ENCODE measurements at places on chromosomes 5 and 9. TPM values are rescaled to one million over a fixed set of nuclear protein-coding genes. Genes with fewer than 3 reads are reported as not detected.

GRCh38 chr5:103648086-103648485 is 85.5 kb upstream of the NUDT12 start:
- no peak for DNase-seq

- DNase-seq, result no peak
These were observed 42.4 kb upstream of the LARP1 start for GRCh38 chr5:154712518-154713437.

GRCh38 chr5:150510460-150511263 is 2.7 kb downstream of the NDST1 start:
- no peak for DNase-seq

DNA sequence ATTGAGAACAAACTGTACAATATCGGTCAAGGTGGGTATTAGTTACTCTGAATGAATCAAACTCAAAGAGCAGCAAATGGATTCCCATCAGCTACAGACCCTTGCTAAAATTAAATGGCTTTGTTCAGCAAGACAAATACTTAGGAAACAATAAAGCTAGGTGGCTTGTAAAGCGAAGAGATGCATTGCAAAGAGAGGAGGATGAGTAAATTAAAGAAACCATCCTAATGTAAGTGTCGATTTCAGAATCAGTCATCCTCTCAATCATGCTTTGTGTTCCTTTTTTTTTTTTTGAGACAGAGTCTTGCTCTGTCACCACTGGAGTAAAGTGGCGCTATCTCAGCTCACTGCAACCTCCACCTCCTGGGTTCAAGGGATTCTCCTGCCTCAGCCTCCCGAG is 359.2 kb upstream of the ZNF462 start:
- DNase-seq, result no peak

DNA sequence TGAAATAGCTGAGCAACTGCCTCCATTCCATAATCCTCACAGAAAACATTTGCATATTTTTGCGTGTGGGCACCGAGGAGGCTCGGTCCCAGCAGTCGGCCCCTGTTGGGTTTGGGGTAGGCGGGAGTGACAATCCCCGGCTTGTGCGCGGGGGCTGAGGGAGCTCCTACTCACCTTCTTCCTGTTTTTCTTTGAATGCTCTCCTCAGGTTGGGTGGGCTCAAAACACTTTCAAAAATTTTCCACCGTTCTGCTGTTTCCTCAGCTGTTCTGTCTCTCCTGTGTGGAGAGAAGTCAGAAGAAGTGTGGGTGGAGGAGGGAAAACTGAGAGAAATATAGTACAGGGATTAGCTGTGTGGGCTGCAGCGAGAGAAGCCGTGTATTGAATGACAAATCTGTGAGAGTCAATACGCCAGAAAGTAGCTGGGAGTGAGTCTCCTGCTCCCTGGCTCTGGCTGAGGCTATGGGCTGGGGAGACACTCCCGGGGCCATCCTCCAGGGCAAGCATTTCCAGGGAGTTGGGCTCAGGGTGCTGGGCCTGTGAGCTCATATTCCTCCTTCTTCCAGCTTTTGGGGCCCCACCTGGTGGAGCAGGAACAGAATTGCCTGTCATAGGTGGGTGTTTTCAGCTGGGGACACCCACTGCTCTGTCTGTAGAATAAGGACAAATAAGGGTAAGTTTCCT is 84.7 kb downstream of the CMYA5 start:
- no peak for DNase-seq

PCDHGB4 gene
- 5.0 TPM for polyA plus RNA-seq

- no peak for DNase-seq
These were observed 28.2 kb downstream of the ARL15 start for GRCh38 chr5:54281960-54282692.

DNA sequence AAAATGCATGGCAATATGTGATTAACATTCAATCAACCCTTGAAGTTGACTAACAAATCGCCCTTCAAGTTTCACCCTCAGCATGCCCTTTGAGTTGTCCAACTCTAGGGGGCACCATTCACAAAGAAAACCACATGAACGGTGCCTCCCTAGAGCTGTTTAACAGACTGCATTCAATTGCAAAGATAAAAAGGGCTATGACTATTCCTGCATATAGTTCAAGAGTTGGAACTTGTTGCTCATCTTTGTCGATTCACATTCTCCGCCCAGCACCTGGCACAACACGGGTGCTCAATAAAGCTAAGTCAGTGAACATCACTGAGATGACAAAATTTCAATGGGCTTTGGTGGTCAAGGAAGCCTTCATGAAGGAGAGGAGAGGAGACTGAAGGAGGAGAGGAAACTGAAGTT is 69.6 kb upstream of the SLC30A5 start:
- no peak for DNase-seq

- no peak for DNase-seq
These were observed 835.6 kb upstream of the GRAMD2B start for GRCh38 chr5:125587631-125588030.

DNA sequence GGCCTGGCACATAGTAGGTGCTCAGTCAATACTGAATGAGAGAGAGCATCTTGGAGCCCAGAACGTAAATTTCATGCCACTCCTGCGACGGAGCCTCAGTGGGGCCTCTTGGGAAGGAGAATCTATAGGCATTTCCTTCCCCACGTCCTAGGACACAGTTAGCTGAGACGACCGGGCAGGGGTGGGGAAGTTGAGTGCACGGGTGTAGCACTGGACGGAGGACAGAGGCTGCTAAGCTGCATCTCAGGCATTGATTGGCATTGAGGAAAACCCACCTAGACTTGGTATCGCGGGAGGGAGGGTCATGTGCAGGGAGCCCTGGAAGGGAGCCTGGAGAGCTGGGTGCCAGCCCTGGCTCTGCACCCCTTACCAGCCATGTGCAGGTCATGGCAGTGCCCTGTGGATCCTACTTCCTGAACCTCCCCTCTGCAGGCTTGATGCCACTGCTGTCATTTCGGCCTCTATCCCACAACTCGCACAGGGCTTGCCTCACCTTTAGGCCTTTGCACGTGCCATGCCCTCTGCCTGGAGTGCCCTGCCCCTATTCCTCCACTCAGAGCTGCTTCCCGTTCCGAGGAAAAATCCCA is 25.6 kb downstream of the NEK6 start:
- DNase-seq, result no peak

DNA sequence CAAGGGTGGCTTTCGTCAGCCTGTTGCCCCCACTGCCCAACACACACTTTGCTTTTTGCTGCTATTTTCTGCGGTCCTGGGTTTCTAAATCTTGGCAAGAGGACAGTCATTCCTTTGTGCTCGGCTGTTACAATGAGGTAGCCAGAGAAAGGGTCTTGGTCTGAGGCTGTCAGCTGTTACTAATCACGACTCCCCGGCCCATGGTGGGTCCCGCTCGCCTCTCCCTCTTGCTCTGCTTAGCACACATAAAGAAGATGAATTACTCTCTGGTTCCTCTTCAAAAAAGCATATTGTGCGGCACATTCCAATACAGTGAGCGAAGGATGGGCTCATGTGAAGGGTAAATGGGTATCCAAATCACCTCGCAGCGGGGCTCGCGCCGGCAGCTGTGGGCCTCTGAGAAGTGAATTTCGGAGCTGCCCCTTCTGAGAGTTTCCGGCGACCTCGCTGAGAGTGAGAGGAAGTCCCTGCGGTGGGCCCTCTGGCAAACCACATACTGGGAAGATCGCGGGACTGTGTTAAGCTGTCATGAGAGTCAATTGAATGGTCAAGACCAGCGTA is 56.0 kb downstream of the SLC1A3 start:
- DNase-seq, result no peak

DNA sequence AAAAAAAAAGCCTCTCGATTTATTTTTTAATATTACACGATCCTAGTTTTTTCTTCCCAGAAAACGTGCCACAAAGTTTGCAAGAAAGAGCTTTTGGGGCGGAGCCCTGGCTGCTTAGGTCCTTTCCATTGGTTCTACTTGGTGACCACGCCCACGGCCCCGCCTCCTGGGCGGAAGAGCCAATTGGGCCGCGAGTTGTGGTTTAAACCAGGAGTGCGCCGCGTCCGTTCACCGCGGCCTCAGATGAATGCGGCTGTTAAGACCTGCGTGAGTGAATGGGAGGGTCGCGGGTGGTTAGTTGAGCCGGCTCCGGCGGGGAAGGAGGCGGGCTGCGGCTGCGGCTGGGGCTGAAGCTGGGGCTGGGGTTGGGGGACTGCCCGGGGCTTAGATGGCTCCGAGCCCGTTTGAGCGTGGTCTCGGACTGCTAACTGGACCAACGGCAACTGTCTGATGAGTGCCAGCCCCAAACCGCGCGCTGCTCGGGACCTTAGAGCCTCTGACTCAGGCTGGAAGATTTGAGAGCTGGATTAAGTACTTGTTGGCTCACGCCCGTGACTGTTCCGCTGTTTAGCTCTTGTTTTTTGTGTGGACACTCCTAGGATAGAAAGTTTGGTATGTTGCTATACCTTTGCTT is at the start of gene PTTG1:
Gene PTTG1, plus strand, starts transcription at position 231 of the 634 bp plus-strand sequence. CDS start 458 bp downstream, outside the sequence.
- peak; percentile 92 for DNase-seq

DNA sequence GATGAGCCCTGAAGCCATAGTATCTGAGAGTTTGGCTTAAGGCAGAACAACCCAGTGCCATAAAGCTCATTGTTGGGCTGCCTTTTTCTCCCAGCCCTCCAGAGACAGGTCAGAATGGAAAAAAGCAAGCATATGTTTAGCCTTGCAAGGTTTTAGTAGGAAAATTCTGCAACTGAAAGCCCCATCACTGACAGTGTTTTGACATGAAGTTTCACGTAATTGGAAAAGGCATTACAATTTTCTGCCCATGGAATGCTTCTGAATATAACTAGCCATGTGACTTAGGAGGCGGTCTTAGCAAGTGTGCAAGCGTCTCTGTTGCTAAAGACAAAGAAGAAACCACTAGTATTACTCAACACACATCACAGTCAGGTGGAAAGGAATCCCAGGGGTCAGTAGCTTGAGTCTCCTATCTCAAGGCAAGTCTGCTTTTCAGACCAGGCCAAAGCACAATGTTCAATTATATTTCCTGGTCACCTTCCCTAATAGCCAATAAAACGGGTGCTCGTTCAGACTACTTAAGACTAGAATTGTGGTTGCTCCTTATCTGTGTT is 117.6 kb downstream of the CARTPT start:
- no peak for DNase-seq

HMMR gene
- polyA plus RNA-seq, result 18.1 TPM

SLC22A4 gene
- 3.1 TPM for polyA plus RNA-seq

GRCh38 chr5:43362725-43363435 is 49.3 kb downstream of the CCL28 start:
- no peak for DNase-seq

GRCh38 chr9:114718801-114719221 is 36.8 kb upstream of the TEX48 start:
- DNase-seq, result no peak

- DNase-seq, result no peak
These were observed 279.4 kb upstream of the GRIA1 start for GRCh38 chr5:153211076-153211475.

TAF1L gene
- 0.03 TPM for polyA plus RNA-seq

GRCh38 chr9:119802133-119802532 is 432.9 kb upstream of the BRINP1 start:
- DNase-seq, result no peak

SHC3 gene
- polyA plus RNA-seq, result 2.6 TPM

DNA sequence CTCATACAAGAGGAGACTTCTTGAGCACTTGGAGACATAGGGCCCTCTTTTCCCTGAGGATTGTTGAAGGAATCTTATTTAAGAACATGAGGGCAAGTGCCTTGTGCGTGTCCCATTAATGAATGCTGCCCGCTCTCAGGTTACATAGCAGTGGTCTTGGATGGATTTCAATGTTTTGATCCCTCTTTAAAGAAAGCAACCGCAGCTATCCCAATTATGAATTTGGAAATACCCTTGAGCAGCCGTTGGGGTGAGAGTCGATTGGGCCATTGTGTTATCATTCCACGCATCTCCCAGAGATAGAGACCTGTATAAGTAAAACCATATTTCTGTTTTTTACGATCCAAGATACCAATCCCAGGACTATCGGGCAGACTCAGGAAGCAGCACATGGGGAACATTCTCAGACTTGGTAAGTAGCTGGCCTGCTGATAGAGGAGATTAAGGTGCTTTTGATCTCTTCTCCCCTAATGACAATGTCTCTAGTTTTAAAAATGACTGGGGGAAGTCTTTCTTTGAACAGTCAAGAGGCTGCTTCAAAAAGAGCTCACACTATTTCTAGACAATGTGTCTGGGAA is 145.3 kb downstream of the MACROH2A1 start:
- DNase-seq, result no peak

CHSY3 gene
- 8.7 TPM for polyA plus RNA-seq

DNA sequence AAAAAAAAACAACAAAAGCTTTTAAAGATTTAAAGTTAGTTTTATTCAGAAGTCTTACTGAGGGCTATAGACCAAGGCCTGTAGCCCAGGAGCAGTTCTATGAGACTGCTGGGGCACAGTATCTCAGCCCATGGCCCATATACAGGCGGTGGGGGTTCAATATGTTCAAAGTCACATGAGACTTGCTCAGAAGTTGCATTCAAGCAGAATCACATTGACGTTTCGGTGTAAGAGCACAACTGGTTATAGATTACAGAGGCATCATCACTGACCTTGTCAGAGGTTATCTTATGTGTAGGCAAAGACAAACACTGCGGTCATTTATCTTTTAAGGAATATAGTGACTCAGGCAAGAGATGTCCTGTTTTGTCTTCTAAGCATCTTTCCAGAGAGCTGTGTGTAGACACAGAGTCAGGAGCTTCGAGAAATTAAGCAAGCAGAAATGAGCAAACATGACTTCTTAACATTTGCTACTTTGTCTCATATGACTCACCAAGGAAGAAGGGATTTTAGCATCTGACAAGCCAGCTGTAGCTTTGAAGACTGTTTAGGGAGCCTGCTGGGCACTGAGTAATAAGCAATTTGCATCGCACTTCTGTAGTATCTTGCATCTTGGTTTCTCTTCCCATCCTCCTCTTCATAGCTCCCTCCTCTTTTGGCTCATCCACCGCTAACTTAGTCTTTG is 12.9 kb upstream of the F2RL1 start:
- DNase-seq, result no peak

PTBP3 gene
- 28.5 TPM for polyA plus RNA-seq

DNA sequence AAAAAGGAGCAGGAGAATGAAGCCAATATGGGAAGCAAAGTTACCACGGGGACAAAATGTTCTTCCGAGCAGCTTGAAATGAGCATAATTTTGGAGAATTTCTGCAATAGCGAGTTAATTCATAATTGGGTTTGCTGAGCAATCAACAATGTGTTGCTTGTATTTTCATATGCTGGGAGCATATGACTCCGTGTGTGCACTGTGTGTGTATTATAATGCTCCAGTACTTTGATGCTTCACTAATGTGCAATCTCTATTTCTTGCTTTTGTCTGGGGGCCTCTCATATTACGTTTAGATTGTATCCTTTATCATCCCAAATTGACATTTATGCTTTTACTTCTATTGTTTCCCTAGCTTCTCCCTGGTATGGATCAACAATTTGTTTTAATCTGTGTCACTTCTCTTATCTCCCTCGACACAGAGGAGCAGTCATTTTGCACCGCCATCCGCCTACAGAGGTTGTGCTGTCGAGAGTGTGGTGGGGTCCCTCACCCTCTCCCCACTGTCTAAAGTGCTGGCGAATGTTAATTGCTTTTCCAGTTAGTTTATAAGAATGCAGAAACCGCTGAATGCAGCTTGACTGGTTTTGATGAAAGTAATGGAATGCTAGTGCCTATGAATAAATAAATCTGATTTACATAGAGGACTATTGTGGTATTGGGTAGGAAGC is 372.5 kb upstream of the WWC1 start:
- no peak for DNase-seq

- DNase-seq, result no peak
These were observed 104.5 kb upstream of the NUDT12 start for GRCh38 chr5:103667068-103667467.
